ENCODE measurements at places on chromosomes 3 and 15.

DNA sequence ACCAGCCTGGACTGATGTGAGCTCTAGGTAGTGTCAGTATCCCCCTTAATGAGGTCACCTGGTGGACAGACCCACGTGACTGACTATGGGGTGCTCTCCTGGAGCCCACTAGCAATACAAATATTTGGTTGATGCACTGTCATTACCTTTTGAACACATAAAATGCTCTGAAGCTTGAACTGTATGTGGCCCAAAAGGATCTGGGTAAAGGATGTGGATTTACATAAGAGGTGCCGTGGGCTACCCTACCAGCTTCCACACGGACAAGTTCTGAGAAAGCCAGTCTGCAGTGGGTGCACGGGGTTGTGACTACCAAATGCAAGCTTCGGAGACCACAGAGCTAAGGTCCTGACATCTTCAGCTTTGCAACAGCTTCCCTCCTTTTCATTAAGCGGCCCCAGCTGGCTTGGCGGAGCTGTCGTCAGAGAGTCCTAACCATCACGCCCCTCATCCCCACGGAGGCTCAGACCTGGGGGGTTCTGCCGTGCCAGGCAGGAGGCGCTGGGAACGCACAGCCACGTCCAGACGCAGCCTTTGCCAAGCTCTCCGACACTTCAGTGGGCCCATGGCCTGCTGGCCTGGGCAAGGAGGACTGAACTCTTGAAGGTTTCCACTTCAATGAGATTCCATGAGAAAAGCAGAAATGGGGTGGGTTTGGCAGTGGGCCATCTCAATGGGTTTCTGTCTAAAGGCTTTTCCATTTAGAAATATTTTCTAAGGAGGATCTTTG is 228.3 kb downstream of the ADAMTS17 start:
- DNase-seq, result peak; percentile 18

GRCh38 chr3:78287085-78287484 is 1247.2 kb downstream of the ROBO2 start:
- DNase-seq, result no peak

GRCh38 chr15:27448986-27449385 is 478.0 kb downstream of the GABRG3 start:
- DNase-seq, result no peak

DNA sequence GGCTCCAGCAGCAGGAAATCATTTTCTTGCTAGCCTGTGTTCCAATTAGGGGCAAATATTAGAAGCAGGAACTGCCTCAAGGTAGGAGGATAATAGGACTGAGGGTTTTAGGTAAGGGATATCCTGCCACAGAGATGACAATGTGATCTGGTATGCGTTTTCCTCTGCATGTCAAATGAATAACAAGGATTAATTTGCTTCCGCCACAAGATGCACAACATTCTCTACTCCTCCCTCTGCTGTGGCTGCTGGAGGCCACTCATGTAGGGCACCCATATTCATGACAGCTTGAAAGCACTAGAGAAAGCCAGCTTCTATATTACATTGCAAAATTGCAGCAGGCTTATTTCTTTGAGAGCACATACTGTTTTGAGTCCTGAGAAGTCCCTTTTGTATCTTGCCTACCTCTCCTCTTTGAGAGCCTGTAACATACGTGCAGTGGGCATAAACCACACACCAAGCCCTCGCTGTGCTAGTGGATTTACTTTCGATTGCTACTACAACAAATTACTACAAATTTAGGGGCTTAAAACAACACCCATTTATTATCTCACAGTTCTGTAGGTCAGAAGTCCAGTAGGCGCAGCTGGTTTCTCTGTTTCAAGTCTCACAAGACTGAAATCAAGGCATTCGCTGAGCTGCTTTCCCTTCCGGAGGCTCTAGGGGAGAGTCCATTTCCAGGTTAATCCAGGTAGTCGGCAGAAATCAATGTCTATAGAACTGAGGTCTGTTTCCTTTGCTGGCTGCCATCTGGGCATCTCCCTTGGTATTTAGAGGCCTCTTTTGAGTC is 5.9 kb upstream of the CD47 start:
- DNase-seq, result peak; percentile 12

GRCh38 chr3:126202276-126202675 is 21.9 kb upstream of the ALDH1L1 start:
- no peak for DNase-seq

DNA sequence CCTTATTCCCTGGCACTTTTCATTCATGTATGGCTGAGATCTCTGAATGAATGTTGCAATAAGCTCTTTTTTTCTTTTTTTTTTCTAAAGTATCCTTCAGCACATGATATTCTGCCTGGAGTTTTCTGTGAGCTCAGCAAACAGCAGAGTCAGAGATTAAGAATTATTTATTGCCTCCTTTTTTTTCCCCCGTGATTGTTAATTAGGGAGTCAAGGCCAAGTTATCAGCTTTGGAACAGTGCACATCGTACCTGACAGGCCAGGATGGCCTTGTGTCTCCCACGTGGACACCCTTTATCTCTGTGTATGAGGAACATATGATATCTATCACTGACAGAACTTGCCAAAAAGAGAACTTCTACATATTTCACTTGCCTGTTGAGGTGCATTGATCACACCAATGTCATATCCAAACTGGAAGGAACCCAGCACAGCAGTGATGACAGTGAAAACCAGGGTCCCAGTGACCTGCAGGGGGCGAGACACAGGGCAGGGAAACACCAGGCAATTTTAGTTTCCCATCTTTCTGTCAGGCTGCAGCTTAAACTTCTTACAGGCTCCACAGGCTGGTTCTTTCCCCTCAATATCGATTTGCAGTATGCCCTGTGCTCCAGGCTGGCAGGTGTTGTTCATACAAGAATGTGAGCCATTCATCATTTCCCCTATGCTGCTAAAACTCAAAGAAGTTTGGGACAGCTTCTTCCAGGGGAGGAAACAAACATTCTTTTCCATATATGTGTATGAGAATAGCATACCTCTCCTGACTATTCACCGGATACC is 8.2 kb downstream of the SLC2A2 start:
- DNase-seq, result no peak

- peak; percentile 72 for DNase-seq
Observed at GRCh38 chr3:63351159-63352007, 73.3 kb downstream of the SYNPR start.

All from lung microvascular endothelial cell (primary cell).